ENCODE measurements at places on chromosomes 6 and 20.

GRCh38 chr20:35318502-35319157, 26.4 kb upstream of the FAM83C start:
- no peak for DNase-seq

DNA sequence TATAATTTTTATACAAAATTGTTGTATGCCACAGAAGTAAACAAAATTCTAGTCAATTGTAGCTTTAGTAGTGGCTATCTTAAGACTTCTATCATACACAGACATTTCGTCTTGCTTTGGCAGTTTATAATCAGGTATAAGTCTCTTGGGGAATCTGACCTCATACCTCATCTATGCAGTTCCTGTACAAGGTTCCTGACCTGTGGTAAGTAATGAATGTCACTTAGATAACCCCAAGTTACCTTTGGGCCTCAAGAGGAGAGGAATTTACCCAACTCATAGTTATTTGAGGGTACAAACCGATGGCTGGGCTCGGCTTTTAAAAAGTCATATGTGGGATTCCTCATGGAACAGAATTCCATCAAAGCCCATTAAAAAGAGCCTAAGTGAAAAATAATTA, 58.8 kb upstream of the UNC93A start:
- DNase-seq, result no peak

GRCh38 chr6:147566244-147566898, 57.9 kb downstream of the SAMD5 start:
- DNase-seq, result no peak

DNA sequence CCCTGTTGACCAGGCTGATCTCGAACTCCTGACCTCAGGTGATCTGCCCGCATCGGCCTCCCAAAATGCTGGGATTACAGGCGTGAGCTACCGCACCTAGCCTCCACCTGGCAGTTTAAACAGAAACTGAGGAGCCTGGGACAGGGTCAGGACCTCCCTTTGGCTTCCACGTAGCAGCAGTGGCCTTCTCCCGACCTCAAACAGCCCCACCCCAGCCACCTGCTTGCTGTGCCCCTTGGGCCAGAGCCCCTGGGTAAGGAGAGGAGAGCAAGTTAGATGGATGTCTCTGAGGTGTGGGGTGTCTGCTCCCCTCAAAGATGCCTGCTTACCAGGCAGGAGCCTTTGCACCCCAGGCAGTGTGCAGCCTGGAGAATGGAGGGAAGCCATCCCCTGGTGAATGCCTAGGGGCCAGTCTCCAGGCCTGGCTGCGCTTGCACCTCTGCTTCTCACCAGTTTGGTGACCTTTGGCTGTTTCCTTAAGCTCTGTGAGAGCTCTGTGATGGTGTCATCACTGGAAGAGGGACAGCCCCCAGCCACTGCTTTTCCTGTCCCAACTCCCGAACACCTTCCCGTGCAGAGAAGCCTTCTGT, 42.1 kb upstream of the MDFI start:
- DNase-seq, result no peak

DNA sequence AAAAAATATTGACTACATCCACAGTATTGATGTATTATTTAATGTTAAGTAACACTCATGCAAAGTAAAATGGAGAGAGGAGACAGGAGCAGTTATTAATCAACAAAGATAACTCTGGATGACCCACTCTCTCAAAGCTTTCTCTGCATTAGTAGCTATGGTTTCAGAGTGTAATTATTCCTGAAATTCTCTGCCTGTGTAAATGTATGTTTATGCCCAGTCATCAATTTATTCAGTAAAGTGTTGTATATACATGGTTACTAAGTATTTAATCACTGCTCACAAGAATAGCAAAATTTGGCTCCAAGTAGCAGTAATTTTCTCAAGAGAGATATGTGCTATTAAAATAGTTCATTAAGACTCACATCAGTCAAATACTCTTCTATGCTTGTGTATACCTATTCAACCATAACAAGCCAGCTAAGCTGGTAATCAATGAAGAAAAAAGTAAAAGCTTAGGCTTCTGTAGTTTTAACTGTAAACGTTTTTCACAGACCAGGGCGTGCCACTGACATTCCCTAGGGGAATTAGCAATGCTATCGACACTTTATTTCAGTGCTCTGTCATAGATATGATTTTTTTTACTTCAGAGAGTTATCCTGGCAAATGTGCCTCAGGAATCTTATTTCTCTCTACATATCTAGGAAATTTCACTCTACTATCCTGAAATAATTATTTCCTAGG, 54.0 kb upstream of the RAB32 start:
- no peak for DNase-seq

GRCh38 chr20:50379049-50379990, 130.9 kb upstream of the PTPN1 start:
- no peak for DNase-seq

Measured in stimulated activated CD4-positive, alpha-beta T cell treated with anti-CD3 and anti-CD28 coated beads, Interleukin-15, amount 100 ng/mL, for 1 hour (primary cell).